ENCODE measurements at places on chromosomes 11 and 22.
A peak's percentile ranks its signal among the peaks of the same experiment; 100 is the strongest.

GRCh38 chr11:31326470-31327148 is 42.9 kb downstream of the DCDC1 start:
- no peak for DNase-seq

DNA sequence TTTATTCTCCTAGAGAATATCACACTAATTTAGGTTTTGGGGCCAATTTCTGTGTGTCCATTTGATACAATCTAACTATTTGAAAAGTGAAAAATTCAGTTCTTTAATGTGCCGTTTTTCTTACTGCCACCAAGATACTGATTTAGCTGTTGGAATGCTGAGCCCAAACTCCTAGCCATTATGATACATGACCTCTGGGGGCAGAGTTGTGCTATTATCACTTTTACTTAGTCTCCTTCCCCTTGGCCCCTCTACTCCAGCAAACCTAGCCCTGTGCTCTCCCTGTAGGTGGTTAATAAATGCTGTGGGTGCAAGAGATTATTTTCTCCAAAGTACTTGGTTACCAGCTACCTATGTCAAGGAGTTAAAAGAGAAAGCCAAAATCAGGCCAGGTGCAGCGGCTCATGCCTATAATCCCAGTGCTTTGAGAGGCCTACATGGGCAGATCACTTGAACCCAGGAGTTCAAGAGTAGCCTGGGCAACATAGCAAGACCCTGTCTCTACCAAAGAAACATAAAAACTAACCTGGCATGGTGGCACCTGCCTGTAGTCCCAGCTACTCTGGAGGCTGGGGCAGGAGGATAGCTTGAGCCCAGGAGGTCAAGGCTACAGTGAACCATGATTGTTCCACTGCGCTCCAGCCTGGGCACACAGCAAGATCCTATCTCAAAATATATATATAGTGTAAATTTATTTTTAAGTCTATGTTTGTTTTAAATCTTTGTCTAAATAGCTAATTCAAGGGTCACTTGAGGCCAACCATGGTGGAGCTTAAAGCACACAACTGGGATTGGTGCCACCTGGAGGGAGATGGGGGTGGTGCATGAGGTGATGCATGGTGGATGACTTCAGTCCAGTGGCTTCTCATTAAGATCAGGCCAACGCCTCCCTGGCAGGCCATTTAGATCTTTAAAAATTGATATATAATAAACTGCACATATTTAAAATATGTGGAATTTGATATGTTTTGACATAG is 193.2 kb upstream of the PLET1 start:
- DNase-seq: no peak

- peak; percentile 75 for DNase-seq
These were observed 2.0 kb downstream of the PYGM start for GRCh38 chr11:64757549-64758329.

GRCh38 chr11:91904792-91905785 is 319.5 kb upstream of the FAT3 start:
- no peak for DNase-seq

DNA sequence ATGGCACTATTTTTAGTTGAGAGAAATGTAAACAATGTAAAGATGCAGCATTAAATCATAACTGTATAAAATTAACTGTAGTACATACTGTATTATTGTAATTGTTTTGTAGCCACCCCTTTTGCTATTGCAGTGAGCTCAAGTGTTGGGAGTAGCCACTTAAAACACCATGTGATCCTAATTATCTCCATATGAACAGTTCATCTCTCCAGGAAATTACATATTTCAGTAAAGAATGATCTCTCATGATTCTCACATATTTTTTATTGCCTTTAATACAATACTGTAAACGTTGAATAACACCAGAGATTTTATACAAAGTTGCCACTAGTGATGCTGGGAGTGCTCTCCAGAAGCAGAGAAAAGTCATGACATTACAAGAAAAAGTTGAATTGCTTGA is 1768.6 kb downstream of the LRRC4C start:
- DNase-seq: no peak

DNA sequence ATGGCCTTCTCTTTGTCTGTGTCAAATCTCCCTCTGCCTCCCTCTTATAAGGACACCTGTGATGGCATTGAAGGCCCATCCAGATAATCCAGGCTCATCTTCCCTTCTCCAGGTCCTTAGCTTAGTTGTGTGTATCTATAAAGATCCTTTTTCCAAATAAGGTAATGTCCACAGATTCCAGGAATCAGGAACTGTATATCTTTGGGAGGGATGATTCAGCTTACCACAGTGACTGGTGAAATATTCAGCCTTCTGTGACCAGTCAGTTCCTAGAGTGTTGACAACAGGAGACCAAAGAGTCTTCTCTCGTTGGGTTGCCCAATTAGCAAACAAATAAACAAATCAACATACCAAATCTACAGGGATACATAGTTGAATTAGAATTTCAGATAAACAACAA is 175.8 kb downstream of the MPPED1 start:
- DNase-seq: no peak

GRCh38 chr11:59174664-59175033 is 2.7 kb downstream of the DTX4 start:
- no peak for DNase-seq

- DNase-seq: no peak
These were observed 40.2 kb upstream of the SLC5A12 start for GRCh38 chr11:26762089-26762488.

DNA sequence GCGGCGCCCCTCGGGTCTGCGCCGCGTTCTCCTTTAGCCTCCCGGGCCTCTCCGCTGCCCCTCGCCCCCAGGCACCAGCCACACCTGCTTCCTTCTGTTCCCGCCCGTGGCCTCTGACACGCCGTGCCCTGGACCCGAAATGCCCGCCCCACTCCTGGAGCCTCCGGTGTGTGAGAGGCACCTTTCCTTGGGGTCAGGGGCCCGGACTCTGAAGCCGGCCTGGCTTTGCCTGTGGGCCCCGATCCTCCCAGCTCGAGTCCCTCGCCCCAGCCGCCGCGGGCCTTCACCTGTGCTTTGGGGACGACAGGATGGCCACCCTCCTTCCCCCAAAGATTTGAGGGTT is 661 bp upstream of the CDPF1 start:
- DNase-seq: no peak

DNA sequence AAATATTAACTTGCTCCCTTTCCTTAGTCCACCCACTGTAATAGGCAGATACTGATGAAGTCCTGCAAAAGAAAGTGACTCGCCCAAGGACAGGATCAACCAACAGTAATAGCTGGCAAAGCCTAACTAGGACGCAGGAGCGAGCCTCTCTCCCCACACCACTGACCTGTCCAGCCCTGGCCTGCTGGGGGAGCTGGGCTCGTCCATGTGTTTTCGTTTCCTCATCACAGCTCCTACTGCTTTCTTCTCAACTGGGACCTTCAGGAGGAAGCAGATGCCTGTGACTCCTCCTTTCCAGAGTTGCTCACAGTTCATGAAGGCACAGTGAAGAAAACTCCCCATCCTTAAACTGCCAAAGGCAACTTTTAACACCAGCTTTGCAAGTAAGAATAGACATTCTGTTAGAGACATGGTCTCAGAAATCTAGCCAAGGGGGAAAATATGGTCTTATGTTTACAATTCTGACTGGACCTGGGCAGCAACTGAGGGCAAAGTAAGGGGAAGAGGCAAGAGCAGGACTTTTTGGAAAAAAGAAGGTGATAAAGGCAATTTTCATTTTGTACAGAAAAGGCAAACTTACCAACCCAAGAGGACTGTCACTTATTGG is 11.6 kb upstream of the GPHA2 start:
- peak; percentile 7 for DNase-seq

- DNase-seq: no peak
These were observed 33.5 kb downstream of the NFRKB start for GRCh38 chr11:129861702-129862522.

DNA sequence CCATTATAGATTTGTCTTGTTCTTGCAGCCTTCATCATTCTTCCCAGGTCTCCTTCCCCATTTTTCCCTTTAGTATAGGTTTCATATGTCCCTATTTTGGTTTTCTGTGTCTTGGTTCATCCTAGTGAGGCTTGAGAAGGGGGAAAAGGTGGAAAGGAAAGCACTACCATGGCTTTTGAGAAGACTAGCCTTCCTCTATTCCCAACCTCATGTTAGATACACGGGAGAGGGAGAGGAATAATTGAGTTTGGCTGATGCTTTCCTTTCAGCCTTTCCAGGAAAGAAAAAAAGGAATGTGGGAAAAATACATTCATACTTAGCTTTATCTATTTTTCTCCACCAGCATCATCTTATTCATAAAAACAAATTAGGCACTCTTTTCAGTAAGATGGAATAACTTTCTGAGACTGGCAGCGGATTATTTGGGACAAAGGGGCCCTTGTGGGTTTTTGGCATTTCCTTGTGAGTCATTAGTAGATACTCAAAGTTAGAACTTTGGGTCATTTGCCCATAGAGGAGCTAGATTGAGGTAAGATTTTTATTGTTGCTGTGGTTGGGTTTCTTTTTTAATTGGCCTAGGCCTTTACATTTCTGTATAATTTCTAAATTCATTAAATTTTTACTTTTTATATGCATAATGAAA is 23.8 kb downstream of the CAPRIN1 start:
- DNase-seq: no peak

- peak; percentile 92 for DNase-seq
These were observed 40.4 kb upstream of the AKIP1 start for GRCh38 chr11:8870411-8871170.

DNA sequence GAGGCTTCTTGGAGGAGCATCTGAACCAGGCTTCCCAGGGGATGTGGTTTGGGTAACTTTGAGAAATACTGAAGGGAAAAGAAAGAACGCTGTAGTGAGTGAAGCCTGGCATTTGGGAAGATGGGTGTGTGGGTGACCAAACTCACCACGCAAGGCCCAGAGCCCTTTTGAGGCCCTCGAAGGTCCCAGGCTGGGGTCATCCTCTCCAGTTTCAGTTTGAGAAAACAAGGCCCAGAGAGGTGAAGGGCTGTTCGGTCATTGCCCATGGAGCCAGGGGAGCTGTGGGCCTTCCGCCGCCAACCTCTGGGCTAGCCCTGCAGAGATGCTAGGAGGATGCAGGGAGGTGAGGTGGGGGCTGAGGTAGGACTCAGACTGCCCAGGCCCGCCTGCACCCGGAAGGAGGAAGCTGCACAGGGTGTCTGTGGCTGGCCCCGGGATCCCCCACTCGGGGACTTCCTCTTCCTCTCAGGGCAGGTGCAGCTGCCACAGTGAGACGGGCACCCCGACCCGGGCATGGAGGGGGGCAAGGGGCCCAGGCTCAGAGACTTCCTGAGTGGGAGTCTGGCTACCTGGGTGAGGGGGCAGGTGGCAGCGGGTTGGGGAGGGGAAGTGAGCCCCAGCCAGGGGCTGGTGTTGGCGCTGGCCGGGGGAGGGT is at the start of gene CCDC88B:
TSS of gene CCDC88B (plus strand) at position 451 of the 655 bp plus-strand sequence. CDS start at position 514, 63 bp downstream.
- no peak for DNase-seq

DNA sequence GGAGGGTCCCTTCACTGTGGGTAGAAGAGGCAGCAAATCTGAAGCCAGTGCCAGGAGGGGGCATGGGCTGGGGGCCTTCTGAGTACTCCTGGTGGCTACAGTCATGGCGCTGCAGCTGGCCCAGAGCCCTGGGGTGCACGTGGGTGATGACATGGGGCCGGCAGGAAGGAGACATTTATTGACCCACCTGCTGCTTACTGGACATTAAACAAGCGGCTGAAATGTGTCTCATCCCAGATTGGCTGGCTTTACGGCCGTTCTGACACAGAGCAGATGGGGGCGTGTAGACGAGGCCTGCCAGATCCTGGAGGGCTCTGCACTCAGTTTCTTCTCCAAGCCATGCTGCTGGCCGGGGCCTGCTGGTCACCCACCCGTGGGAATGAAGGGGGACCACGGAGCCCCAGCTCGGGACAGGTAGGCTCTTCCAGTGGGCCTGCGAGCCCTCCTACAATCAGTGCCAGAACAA is 906.9 kb downstream of the BRD1 start:
- DNase-seq: no peak

- DNase-seq: no peak
These were observed 418 bp downstream of the ACO2 start for GRCh38 chr22:41469218-41469851.
